ENCODE measurements at places on chromosomes 11 and 22.

DNA sequence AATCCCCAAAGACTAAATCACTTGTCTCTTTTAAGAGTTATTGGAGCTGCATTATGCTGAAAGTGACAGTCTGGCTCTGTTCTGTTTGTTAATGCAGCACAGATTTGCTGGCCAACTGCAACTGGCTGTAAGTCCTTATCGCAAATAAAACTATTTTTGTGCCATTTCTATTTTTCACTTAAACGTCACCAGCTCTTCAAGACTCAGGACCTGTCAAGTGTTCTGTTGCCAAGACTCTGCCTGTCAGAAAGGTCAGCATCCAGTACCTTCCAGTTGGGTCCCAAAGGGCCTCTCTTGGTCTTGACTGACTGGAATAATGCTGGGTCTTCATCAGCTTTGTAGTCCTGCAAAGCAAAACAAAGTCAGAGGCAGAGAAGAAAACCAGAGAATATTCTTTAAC lies 45.6 kb downstream of the PITPNB start:
- DNase-seq: no peak

DNA sequence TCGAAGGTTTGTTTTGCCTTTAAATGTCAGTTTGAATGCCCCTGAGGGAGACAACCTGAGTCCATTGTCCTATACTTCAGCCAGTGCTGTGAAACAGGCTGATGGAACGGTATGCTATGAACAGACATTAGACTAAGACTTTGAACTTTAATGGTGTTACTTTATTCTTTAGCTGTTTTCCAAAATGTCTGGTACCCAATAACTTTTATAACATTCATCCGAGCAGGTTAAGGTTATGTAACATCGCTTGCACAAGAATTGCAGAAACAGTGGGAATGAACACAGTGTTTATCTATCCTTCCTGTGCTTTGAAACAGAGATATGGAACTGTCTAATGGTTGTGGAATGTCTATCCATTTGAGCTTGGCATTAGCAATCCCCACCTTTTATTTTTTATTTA lies 12.5 kb upstream of the PTS start:
- DNase-seq: no peak

DNA sequence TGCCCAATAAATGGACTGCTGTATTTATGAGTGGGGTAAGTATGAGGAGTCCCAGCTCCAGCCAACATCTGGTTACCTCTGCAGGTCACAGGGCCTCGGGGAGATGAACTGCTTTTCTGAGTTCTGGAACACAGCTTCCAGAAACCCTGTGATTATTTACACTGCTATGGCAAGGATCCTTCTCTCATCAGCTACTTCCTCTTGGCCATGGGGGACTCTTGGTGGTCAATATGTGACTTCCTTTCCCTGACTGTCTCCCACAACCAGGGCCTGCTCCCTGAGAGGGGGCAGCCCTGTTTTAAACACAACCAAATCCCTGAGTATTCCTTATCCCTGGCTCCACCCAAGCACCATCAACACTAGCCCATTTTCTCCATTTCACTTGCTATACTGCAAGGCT lies 10.0 kb downstream of the RHOG start:
- no peak for DNase-seq

DNA sequence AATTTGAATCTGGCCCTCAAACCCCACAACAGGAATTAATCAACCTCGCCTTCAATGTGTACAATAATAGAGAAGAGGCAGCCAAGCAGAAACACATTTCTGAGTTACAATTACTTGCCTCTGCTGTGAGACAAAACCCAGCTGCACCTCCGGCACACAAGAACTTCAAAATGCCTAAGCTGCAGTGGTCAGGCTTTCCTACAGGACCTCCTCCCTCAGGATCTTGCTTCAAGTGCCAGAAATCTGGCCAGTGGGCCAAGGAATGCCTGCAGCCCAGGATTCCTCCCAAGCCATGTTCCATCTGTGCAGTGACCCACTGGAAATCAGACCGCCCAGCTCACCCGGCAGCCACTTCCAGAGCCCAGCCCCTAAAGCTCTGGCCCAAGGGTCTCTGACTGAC lies 3.4 kb upstream of the NDUFC2 start:
- no peak for DNase-seq

DNA sequence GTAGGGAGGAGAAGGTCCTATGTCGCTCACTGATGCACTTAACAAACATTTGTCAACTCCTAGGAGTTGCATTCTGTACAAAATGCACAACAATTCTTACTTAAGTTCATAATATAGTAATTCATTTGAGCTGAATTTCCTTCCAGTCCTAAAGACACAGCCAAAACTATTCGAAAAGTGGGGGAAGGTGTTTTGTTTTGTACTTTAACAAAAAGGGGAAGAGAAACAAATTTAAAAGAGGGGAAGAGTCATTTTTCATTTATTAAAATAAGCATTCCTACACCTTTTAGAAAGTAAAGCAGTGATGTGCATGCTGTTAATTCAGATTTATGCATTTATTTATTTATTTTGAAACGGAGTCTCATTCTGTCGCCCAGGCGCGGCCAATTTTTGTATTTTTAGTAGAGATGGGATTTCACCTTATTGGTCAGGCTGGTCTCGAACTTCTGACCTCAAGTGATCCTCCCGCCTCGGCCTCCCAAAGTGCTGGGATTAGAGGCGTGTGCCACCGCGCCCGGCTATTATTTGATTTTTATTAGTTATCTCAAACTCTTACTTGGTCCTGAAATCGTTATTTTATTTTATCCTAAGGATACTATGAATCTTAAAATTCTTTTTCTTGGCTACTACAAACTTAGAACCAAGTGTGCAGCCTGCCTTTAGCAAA lies 1.1 kb upstream of the FANCF start:
- DNase-seq: no peak

- peak; percentile 28 for DNase-seq
Observed at GRCh38 chr11:9573775-9574621, 528 bp downstream of the WEE1 start.

GRCh38 chr11:26688701-26689100 lies 33.2 kb downstream of the SLC5A12 start:
- DNase-seq: no peak

- DNase-seq: no peak
Observed at GRCh38 chr22:25060522-25061071, 108.1 kb downstream of the KIAA1671 start.

DNA sequence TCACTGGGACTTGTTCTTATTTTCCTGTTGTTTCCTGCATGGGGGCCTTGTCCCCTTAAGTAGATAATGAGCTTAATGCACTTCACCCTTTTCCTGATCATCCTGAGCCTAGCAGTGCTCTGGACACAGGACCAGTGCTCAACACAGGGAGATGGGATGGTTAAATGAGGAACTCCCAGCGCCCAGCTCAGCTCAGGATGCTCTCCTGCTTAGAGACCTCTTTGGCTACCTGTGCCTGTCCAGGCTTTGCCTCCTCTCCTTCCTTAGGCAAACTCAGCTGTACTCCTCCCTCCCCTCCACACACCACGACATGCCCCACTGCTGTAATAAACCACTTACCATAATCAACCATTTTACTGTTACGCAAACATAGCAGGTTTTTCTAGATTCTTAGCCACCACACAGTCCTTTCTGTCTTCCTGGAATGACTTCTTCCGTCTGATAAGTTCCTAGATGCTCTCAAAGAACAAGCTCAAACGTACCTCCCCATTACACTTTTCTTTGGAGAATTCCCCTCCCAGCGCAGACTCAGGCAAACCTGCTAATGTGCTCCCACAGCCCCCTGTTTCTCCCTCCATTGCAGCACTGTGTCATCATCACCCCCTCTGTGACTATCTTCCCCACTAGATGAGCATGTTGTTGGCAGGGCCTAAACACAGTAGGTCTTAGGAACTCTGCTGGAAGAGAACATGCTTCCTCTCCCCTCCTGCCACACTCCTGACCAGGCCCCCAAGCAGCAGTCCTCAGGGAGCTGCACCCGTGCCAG lies 113.6 kb downstream of the MICAL2 start:
- DNase-seq: no peak

DNA sequence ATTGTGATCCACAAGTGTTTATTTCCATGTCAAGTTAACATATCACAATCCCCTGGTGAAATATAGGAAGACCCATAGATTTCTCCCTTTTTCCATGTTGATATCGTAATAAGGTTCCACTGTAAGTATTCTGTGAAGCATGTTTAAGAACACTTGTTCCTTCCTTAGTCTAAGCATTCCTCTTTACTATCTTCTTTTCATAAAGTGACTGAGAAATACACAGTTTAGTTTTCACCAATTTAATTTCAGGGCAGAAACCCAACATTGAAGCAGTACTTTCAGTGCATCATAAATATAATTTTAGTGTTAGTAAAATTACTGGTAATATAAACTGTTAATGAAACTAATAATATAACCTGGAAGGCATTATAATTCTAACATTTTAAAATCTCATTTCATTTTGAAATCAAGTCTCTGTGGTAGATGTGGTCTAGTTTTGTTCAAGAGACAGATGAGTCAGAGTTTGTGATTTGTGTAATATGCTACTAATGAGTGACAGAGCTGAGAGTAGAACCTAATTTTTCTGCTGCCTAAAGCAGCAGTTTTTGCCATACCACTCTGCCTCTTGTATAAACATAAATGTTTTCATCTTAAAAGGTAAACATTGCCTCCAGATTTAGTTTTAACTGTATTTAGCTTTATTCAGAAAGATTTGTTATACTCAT lies 79.4 kb downstream of the ATM start:
- no peak for DNase-seq

DNA sequence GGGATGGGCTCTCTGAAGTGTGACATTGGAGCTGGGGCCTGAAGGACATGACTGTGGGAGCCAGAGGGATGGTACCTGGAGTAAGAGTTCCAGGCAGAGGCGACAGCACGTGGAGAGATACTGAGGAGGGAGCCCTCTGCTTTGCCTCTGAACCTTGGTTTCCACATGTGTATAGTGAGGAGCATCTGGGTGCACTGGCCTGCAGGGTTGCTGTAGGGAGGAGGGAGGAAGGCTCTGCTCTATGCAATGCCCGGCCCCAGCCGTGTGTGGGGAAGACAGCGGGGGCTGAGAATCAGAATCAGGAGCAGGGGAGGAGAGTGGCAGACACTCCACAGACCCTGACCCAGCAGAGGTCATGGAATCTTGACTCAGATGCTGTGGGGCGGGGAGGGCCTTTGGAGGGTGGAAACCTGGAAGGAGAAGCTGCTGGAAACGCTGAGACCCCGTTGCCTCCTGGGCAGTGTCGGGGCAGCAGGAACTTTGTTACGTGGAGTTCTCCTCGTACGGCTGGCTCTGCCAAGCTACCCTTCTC lies 4.0 kb downstream of the SCYL1 start:
- DNase-seq: no peak

DNA sequence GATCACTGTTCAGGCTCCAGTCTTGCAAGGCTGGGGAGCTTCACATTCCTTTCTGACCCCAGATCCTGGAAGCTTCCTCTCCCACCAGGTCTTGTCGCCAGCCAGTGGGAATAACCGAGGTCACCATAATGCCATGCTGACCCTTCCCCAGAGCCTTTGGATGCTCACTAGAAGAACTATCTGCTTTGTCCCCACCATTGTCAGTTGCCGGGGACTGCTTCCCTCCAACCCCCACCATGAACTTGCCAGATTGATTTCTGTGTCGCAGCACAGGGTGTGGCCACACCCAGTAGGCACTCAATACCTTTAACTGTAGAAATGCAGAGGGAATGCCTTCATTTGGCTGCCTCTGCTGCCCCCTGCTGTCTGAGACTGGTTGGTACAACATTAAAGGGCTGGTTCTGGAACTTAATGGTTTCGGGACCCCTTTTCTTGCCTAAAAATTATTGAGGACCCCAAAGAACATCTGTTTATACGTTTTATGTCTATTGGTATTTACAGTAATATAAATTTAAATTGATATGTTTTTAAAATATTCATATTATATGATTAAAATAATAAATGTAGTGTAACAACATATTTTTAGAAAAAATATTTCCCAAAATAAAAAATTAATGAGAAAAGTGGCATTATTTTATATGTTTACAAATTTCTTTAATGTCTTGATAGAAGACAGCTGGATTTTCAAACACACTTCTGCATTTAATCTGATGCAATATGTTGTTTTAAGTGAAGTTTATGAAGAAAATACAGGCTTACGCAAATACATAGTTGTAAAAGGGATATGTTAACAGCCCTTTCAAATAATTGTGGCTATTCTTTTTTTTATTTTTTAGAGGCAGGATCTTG lies 6.7 kb upstream of the GDPD5 start:
- DNase-seq: peak; percentile 66

DNA sequence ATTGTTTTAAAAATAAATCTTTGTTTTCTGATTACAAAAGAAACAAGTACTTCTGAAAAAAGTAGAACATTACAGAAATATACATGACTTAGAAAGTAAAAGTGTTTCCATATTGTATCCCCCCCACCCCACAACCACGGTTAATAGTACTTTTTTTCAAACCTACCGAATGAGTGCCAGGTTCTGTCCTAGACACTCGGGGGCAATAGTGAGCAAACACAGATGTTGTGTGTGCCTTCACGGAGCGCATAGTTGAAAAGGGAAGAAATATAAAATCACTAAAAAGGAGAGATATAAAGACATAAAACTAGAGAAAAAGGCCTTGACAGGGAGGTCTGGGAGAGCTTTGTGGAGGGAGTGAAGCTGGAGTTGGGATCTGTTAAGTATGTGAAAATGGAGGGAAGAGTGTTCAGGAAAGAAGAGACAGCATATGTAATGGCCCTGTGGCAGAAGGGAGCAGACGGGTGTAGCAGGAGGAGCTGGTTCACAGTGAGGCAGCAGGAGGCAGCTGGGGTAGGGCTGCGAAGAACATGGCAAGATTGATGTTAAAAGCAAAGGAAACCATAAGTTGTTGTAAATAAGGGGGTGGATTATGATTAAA lies 42.1 kb upstream of the ALX4 start:
- no peak for DNase-seq

DNA sequence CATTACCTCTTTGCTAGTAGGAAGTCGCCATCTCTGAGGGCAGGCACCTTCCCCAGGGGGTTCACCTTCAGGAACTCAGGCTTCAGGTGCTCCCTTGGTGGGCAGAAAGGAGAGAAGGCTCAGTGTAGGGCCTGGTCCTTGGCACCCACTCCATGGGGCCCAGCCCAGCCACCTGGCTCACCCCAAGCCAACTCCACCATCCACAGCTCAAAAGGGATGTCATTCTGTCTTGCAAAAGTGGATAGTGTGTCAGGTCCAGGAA lies 2.7 kb upstream of the GSTT4 start:
- DNase-seq: no peak

- no peak for DNase-seq
Observed at GRCh38 chr22:42317008-42317407, 46.6 kb upstream of the TCF20 start.

GRCh38 chr11:19432370-19433061 lies 191.8 kb upstream of the E2F8 start:
- no peak for DNase-seq

- DNase-seq: no peak
Observed at GRCh38 chr11:95688015-95688414, 101.6 kb downstream of the FAM76B start.

DNA sequence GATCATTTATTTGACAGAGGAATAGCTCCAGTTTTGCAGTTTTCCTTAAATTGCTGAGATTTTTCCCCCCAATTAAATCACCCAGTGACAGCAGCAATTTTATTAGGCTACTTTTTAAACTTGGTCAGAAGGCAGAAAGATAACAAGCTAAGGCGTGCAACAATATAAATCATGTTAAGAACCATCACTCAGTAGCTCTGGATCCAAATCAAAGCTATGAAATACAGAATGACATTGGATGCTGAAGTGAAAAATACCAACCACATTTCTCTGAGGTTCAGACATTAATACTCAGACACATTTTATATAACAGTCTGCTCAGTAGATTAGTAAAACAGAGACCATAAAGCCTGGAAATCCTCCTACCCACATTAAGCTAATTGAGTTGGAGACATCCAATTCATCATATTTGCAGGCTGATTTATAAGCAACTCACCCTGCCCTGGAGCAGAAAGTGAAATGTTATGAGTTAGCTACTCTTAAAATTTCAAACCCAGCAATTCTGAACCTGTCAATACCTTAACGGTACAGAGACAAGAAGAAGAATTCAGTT lies 1108.4 kb downstream of the DLG2 start:
- no peak for DNase-seq
